ENCODE measurements at places on chromosomes 2 and 18.

DNA sequence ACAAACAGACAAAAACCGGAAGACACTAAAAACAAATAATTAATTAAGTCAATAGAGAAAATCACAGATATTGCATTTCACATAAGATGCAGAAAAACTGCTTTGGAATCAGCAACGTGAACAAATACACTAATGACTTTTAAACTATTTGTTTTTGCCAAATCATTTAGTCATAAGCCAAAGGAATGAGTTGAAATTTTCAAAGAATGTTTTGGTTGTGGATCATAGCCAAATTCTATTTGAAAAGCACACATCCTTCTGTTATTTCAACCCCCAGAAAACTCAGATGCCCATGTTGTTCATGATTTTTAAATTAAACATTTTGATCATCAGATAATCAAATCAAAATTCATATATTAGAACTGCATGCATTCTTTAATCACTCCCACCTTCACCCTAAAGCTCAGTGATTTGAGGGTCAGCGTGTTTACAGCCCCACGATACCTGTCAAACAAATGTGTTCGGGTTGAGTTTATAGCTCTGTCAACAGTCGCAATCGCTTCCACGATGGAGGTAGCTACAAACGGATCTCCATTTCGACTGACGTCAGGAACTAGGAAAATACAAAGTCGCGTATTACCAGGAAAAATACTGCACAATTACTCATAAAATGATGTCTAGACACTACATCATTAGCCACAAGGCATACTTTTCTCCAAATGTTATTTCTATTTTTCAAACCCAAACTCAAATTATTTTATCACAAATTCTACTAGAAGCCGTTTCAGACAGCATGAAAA, 90.2 kb downstream of the PXDN start:
- peak; percentile 93 for DNase-seq

- no peak for DNase-seq
These were observed 302.5 kb downstream of the PIEZO2 start for GRCh38 chr18:10846657-10847407.

DNA sequence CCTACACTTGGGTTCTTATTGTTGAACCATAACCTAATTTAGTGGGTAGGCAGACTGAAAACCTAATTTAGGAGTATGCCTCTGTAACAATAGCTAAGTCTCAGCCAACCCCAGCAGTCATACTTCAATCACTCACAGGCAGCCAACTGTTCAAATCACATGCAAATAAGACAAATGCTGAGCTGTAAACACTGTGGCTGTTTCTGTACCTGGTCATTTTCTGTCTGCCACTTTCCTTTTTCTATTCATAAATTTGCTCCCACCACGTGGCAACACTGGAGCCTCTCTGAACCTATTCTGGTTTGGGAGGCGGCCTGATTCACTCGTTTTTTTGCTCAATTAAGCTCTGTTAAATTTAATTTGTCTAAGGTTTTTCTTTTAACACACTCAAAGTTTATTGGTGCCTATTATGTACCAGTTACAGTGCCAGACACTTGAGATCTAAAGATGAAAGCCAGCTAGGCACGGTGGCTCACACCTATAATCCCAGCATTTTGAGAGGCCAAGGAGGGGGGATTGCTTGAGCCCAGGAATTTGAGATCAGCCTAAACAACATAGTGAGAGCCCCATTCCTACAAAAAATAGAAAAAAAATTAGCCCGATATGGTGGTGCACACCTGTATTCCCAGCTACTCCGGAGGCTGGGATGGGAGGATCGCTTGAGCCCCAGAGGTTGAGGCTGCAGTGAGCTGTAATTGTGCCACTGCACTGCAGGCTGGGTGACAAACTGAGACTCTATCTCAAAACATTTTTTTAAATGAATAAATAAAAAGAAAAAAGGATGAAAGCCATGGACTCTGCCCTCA, 41.1 kb downstream of the THNSL2 start:
- no peak for DNase-seq

DNA sequence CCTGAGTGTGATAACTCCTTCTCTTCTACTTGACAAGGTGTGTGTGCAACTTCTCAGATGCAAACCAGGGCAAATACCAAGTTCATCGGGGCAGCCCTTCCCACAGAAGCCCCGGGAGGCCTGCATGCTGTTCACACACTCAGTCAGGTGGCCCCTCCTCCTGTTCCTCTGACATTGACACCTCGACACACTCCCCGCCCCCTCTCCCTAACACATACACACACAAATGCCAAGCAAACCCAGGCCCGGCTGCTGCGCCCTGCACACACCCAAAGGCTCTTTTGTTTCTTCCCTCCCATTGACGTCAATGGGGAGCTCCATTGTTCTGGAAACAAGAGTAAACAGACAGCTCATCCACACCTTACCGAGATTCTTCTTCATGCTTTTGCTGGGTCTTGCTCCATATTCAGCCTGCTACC, 1.7 kb upstream of the PER2 start:
- DNase-seq = no peak

DNA sequence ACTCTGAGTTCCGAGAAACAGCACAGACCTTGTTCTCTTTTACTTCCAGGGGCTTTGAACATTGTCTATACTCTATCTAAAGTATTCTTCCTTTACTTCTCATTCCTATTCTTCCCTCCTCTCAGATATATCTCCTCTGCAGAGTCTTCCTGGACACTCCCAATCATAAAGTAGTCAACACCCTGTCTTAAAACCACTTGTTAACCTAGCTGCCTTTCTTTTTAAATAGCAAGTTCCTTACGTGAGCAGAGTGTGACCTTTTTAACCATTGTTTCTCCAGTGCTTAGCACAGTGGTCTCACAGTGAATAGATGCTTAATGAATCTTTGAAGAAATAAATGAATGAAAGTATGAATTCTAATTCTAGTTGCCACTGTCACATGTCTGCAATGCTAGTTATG, 47.4 kb downstream of the PTRHD1 start:
- DNase-seq = no peak

- DNase-seq = no peak
These were observed 114.0 kb downstream of the ACAA2 start for GRCh38 chr18:49699303-49699702.

Measured in fibroblast of skin of back (primary cell).